ENCODE measurements at places on chromosomes 1 and 21.

DNA sequence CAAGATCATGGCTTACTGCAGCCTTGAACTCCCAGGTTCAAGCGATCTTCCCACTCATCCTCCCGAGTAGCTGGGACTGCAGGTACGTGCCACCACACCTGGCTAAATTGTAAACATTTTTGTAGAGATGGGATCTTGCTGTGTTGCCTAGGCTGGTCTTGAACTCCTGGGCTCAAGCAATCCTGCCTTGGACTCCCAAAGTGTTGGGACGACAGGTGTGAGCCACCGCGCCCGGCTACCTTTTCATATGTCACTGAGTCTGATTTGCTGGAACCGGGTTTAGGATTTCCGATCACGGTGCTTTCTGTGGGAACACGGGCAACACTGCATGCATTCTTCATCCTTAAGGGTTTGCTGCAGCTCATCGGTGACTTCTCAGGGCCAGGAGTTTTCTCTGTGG, 32.2 kb upstream of the PCBP3 start:
- no peak for DNase-seq

GRCh38 chr1:41589395-41589794, 104.9 kb upstream of the EDN2 start:
- no peak for DNase-seq

DNA sequence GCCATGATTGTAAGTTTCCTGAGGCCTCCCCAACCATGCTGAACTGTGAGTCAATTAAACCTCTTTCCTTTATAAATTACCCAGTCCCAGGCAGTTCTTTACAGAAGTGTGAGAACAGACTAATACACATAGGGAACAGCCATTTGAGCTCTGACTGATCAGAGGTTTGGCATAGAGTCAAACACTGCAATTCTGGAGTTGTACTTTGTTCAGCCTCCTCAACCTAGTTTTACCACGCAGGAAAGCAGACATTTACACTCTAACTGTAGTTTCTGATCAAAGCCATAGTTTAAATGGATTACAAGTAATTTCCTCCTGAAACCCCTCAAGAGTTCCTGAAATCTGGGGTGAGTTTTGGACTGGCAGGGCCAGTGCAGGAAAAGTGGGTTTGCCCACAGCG, 218.2 kb downstream of the TNR start:
- DNase-seq: no peak

GRCh38 chr1:31122741-31123140, 57.2 kb upstream of the PUM1 start:
- DNase-seq: no peak

DNA sequence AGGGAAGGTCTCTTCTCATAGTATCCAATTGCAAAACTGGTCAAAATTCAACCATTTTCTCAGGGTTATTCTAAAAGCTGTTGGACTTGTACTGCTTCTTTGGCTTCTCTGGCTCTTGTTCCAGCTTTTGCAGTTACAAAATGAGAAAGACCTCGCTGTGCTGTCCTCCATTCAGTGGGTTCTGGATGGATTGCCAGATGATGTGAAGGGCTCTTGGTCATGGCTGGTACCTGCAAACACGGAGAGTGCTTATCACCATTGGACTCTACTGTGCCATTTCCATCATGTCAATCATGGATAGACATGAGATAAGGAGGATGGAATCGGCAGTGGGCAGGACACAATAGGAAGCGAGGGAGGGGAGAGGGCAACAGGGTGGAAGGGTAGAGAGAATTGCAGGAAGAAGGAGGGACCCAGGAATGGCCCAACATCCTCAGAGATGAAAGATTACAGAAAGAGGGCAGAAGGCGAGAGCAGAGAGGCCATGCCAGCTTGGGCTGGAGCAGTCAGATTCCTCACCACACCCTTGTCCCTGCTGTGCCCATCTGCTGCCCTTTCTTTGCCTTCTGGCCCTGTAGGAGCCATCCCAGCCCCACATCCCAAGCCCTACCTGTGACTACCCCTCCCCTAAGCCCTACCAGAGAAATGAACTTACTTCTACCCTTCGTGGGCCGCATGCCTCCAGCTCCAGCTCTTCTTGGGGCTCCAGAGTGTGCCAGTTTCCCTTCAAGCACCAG, 70.3 kb downstream of the HIVEP3 start:
- DNase-seq: no peak

DNA sequence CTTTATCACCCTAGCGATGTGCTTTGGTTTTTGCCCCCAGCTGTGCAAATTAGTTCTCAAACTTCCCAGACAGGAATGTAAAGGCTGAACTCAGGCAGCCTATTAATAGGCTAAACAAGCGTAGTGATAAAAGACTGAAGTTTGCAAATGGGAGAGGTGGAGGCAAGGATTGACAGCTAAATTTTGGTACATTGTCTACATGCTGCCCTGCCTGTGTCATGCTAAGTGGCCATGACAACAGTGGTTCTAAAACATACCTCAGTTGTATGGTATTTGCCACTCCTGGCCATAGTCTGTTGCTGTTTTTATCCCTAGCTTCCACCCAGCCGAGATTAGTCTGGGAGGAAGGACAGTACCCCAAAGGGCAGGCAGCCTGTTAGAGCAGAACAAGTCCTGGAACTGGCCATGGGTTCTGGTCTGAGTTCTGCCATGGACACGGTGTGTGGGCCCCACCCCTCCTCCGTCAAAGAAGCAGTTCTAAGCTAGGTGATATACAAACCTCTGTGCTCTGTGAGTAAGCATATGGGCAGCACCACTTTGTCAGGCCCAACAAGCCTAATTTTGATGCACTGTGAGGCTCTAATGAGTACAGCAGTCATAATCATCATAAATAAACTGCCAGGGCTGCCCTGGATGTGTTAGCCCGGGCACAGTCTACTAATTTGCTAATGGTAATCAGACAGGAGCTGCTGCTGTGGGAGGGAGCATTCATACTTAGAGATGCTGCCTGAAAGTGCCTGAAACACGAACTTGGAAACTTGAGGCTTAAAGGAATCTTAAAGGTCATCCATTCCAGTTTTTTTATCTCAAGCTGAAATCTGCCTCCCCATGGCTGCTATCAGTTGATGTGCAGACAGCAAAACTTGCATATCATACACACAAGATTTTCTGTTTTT, 177.1 kb downstream of the HHAT start:
- DNase-seq: peak; percentile 15

DNA sequence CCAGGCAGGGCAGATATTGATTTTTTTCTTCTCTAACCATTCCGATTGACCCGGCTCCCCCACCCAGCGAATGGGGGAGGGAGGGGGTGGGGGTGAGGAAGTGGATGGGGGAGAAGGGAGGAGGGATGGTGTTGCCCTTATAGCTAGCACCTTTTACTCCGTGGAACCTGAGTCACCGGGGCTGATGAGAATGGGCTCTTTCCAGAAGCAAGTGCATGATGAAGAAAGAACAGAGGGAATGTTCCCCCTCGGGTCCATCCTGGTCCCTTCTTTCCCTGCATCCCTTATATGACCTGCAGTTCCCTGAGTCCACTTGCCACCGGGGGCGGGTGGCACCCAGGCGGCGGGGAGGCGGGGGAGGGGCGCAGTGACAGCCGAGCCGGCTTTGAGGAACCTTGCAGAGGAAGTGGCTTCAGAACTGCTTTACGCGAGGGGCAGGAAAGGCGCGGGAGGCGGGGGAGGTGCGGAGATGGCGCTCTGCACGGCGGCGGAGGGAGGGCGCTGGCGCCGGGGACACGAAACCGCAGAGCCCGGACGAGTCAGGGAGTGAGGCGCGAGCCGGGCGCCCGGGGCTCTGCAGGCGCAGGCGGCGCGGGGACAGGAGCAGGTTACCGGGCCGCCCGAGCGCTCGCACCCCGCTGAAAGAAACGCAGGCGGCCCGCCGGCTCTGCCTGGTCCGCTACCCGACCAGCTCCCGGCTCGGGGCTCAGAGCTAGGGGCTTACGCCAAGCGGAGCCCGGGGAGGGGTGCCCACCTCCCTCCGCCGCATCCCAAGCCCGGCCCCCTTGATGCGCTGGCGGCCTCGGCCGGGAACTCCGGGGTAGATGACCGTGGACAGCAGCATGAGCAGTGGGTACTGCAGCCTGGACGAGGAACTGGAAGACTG, 49.7 kb downstream of the RASSF5 start:
- DNase-seq: peak; percentile 58

DNA sequence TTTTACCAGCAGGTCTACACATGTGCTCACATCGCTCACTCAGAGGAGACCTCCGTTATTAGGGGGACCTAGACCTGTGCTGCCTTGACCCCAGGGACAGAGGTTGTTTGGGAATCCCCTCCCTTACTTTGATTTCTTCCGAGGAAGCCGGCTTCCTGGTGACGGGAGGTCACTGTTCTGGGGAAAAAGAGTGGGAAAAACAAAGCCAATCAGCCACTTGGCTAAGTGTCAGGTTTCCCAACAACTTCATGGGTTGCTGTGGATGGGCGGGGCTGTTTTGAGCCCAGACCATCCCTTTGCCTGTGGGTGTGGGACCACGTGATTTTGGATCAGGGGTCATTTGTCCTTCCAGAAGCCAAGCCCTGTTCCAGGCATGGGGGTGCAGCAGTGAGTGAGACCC, 7.1 kb upstream of the KCNAB2 start:
- DNase-seq: no peak

DNA sequence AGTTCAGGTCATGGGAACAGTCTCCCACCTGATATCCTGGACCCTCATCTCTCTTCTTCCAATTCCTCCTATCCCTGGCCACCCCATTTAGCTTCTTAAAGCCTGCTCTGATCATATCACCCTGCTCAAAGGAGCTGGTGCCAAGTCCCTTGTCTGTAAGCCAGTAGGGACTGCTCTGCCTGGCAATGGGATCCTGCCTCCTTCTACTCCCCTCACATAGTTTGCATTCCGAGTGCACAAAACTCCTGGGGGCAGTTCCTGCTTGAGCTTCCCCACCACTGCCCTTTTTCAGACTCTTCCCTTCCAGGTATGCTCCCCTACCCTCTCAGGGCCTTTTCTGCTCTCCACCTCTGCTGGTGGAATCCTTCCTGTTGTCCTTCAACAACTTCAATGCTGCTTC, 48.1 kb downstream of the NGF start:
- no peak for DNase-seq

DNA sequence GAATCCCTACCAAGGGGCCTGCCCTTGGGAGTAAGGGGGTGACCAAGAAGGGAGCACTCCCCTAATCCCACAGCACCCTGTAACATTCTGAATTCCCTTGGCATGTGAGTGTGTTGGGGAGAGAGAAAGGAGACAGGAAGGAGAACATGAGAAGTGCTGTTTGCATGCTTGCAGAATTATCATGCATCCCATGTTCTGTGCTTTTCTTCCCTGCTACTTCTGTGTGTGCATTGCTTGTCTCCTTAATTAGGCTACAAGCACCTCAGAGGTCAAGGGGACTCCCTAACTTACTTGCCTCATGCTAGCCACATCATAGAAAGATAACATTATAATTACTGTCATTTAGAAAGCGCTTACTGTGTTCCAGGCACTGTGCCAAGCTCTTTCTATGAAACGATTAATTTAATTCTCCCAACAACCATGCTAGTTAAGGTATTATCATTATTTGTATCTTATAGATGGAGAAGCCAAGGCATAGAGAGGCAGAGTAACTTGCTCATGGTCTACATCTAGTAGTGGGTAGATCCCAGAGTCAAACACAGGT, 11.1 kb downstream of the NOS1AP start:
- DNase-seq: no peak

DNA sequence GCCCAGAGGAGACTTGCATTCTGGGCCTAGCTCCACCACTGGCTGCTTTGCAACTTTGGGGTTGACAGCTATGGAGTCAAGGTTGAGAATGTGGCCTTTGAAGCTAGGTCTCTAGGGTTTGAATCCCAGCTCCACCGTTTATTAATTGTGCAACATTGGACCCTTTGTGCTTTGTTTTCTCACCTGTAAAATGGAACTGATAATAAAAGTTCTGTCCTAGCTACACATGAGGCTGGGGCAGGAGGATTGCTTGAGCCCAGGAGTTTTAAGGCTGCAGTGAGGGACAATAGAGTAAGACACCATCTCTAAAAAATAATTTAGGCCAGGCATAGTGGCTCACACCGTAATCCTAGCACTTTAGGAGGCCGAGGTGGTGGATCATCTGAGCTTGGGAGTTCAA, 15.2 kb upstream of the LMNA start:
- no peak for DNase-seq

- peak; percentile 85 for DNase-seq
Measured at GRCh38 chr1:159900086-159900680, at the start of gene CFAP45. TSS of gene CFAP45 (minus strand) at chr1:159900165. CDS start at chr1:159900098, 67 bp downstream.

DNA sequence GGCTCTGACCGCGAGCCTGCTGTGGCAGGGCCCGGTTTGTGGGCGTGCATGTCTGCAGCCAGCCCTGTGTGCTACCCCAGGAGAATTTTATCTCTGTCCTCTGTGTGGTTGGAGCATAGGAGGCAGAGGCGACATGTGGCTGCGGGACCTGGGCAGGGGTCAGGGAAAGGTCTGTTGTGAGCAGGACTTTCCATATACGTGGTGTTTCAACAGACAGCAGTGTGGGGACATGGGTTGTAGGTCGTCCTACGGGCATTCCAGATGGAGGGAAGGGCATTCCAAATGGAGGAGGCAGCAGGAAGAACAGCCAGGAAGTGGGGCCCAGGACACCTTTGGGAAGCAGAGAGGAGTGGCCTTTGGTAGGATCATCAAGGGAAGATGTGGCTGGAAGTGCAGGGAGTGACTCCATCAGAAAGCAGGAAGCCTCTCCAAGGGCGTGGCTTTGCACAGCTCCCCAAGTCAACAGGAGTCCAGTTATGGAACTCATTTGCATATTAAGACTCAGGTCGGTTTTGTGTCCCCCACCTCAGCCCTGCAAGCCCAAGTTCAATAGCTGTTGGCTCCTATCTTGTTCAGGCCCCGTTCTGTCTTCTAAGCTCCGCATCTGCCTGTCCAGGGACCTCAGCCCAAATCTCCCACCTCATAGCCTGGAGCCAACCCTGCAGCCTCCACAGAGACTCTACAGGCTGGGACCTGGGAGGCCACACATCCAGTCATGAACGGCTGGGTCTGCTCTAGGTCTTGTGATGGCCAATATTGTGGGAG, 309.1 kb downstream of the MATN1 start:
- DNase-seq: no peak

Measured in kidney tubule cell (primary cell).